Thymus (tissue), 14 donors: ENCODE measurements at places on chromosomes 2 and 18. TPM values are rescaled to one million over a fixed set of nuclear protein-coding genes. Genes with fewer than 3 reads are reported as not detected.

The TUBA3E gene
- 0.05 TPM for total RNA-seq

The POTEI gene
- 0.14 TPM for total RNA-seq

The HRH4 gene
- 0.24 TPM for total RNA-seq

GRCh38 chr2:123303731-123304130, 721.4 kb upstream of the CNTNAP5 start:
- no peak for DNase-seq

DNA sequence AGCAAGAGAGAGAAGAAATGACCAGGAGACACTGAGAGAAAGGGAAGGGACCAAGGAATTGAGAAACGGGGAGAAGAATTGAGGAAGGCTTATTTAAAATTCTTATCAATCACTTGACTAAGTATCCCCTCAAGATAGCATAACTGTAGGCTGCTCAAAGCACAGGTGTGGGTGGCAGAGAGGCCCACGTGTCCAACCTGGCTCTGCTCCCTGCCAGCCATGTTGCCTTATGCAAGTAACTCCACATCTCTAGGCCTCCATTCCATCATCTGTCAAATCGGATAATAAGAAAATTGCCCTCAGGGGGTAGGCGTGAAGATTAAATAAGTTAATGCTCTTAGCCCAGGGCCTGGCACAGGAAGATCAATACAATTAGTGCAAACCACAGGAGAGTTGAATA, 7.4 kb upstream of the NPAS2 start:
- no peak for DNase-seq

GRCh38 chr2:159609811-159610549, 6.4 kb downstream of the BAZ2B start:
- no peak for DNase-seq

GRCh38 chr2:241935774-241936173, 66.2 kb downstream of the RTP5 start:
- DNase-seq, result no peak

DNA sequence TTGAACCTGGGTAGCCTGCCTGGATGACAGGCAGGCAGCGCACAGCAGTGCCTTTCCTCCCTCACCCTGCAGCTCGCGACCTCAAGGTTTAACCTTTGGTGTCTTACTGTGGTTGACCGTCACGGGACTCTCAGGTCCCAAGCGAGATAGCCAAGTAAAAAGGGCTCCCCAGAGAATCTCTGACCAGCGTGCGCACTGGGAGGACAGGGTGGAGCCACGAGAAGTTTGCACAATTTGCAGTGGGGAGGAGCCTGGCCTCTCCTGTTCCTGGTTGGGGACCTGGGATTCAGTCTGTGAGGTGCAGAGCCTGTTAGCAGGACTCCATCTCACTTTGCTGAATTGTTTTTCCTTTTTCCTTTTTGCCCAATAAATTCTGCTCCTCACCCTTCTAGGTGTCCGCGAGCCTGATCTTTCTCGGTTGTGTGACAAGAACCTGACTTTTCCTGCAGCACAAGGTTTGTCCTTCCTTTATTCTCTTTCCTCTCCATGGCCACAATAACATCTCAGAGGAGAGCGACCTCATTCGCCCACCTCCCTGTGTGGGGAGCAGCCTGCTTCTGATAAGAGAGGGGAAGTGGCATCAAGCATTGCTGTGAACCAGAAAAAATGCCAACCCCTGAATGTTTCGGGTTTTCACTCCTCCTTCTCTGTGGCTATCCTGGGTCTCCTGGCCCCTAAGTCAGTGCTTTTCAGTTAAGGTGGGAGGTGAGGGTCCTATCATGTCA, 36.2 kb downstream of the POU3F3 start:
- DNase-seq, result no peak

DNA sequence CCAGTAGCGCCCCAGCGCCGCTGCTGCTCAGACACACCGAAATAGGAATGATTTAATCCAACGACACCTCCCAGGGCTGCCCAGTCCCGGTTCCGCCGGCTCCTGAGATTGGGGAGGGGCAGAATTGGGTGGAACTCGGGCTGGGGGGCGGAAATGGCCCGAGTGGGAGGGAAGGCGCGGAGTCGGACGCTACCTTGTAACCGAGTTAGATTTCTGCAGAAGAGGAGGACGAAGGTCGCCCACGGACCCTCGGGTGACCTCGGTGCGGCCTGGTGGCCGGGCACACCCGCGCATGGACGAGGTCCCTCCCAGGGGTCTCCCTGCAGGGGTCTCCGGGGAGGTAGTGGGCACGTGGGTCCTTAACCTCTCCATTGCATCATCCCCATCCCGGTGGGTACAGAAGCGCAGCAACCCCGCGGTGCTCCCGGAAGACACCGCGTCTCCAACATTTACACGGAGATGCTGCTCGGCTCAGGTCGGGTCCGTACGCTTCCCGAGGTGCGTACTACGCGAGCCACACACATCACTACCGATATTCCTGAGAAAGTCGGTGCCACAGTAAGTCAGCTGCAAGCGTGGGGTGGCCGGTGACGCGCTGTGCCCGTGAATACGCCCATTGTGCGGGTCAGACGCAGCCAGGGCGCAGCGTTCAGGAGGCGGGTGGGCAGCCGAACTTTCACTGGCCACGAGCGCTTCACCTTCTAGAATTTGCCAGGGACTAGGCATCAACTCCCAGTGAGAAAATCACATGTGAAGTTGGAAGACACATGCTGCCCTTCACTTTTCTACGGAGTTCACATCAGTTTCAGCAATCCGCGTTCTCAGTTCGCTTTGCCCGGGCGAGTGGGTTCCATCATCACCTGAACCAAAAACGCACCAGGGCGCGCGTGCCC, 3.0 kb downstream of the ZNF516 start:
- no peak for DNase-seq
